ENCODE measurements at places on chromosomes 1 and 21. TPM values are rescaled to one million over a fixed set of nuclear protein-coding genes. Genes with fewer than 3 reads are reported as not detected.

The RRP1 gene
- 6.7 TPM for polyA plus RNA-seq

The NEK2 gene
- polyA plus RNA-seq: 0.10 TPM

The TRIM63 gene
- polyA plus RNA-seq: 277 TPM

The STXBP3 gene
- polyA plus RNA-seq: 28.8 TPM

The TCHH gene
- polyA plus RNA-seq: not detected

The SPRR4 gene
- polyA plus RNA-seq: not detected

The USH2A gene
- polyA plus RNA-seq: 0.99 TPM

The KIAA0040 gene
- 4.8 TPM for polyA plus RNA-seq

GRCh38 chr1:118326960-118327629, 142.1 kb upstream of the SPAG17 start:
- H3K4me3 ChIP-seq: no peak overlapping the region
- no peaks in the 10 kb centered on the region for H3K36me3 ChIP-seq
- no peak for DNase-seq
- H3K27ac ChIP-seq: no peak overlapping the region
- no peaks in the 10 kb centered on the region for H3K27me3 ChIP-seq

GRCh38 chr1:170703591-170703990, 39.7 kb downstream of the PRRX1 start:
- peaks cover 14% of the 10 kb centered on the region for H3K4me1 ChIP-seq
- H3K27me3 ChIP-seq: no peaks in the 10 kb centered on the region
- no peak overlapping the region for H3K27ac ChIP-seq

DNA sequence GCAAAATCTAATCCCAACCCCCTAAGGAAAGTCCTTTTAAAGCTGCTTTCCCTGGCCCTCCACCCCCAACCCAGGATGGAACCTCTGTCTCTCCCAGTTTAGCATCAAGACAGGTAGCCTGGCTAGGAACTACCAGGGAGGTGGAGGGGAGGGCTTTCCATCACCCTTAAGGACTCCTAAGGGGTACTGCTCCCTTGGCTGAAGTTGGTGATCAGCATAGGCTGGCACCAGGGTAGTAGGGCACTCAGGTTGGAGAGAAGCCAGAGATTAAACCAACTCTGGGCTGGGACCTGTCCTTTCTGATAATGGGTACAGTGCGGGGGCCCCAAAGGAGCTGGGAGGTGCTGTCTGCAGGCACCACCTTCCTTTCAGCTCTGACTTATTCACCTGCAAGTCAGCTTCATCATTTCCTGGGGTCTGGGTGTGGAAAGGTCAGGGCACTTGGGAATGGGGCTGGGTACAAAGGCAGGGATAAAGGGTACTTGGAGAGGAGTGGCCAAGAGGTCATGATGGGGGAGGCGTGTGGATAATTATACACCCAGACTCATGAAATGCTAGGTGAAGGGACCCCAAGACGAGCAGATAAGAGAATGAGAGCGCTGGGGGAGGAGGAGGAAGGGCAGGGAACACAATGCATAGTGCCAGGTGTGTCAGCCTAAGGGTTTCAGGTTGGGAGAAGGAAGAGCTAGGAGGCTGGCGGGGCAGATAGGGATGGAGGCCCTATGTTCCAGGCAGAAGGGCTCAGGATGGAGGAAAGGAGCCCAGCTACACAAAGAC, 1.2 kb downstream of the ARHGEF2 start:
- peaks cover 80% of the 10 kb centered on the region for H3K4me1 ChIP-seq
- H3K36me3 ChIP-seq: peaks cover 20% of the 10 kb centered on the region
- peak overlapping the region; percentile 71 for H3K4me3 ChIP-seq
- DNase-seq: peak; percentile 27
- H3K27me3 ChIP-seq: no peaks in the 10 kb centered on the region
- peak overlapping the region; percentile 97 for H3K27ac ChIP-seq

DNA sequence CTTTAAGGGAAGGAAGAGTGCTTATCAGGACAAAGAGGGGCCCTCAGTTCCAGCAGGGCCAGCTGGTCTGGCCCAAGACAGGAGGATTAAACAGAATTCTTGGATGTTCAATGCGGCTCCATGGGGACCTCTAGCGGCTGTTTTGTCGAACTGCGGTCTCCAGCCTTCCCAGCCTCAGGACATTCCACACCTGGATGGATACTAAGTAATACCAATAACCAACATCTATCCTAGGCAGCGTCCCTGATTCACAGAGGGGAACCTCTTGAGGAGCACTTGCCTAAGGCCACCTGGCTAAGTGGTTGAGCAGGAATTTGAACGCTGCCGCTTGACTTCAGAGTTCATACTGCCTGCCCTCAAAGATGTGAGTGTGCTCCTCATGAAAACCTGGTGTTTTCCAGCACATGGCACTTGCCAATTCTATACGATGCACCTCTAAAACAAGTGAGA, 15.5 kb upstream of the CD247 start:
- H3K4me1 ChIP-seq: no peaks in the 10 kb centered on the region
- H3K27ac ChIP-seq: no peak overlapping the region
- peak; percentile 58 for DNase-seq
- H3K27me3 ChIP-seq: no peaks in the 10 kb centered on the region
- H3K4me3 ChIP-seq: no peak overlapping the region

DNA sequence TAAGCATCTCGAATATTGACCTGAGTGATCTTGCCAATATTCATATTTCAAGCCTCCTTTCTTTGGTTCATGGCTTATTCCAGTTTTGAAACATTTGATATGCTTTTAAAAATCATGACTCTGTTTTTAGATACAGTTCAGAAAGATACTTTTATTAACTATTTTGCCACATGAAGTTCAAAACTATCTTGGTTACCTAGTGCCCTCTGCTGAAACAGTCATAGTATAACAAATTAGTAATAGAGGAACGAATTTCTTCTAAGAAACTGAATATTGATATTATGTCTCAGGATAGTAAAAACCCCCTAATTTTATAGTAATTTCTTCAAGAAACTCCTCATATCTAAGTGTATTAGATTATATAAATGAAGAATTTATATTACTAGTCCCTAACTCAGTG, 52.6 kb upstream of the RC3H1 start:
- no peaks in the 10 kb centered on the region for H3K27me3 ChIP-seq
- no peaks in the 10 kb centered on the region for H3K36me3 ChIP-seq
- no peak overlapping the region for H3K27ac ChIP-seq
- no peak for DNase-seq

DNA sequence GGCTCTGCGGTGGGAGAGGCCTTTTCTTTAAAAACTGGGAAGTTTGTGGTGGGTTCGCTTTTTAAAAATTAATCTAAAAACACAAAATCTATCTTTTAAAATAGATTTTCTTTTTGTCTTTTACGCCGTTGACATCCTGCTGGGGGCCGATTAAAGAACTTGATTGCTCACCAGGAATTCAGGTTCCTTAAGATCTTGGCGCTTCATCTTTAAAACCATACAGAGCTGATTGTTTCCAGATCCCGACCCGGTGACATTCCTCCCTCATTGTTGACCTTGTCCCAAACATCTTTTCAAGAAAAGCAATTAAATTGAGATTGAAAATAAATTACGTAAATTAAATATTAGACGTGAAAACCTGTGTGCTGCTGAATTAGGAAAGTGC, 546 bp upstream of the ZNF697 start:
- no peaks in the 10 kb centered on the region for H3K4me1 ChIP-seq
- no peaks in the 10 kb centered on the region for H3K27me3 ChIP-seq
- H3K27ac ChIP-seq: peak overlapping the region; percentile 87
- peak overlapping the region; percentile 99 for H3K4me3 ChIP-seq

DNA sequence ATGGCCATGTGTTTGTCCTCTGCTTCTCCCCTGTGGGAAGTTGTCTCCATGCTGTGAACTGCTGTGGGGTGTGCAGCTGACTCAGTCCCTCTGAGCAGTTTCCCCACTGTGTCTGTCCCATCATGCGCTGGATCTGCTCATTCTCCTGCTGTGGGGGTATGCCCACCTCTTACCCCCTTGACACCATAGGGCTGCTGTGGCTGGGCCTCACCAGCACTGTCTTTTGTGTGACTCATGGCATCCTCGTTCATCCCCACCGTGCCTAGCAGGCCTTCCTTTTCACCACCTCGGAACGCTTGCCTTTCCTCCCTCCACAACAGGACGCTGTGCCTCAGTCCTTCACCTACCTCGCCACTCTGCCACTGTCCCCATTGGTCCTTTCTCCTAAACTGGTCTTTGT, 27.3 kb downstream of the VANGL2 start:
- no peak overlapping the region for H3K27ac ChIP-seq
- H3K27me3 ChIP-seq: no peaks in the 10 kb centered on the region
- H3K36me3 ChIP-seq: peaks cover 16% of the 10 kb centered on the region
- H3K4me3 ChIP-seq: no peak overlapping the region
- H3K4me1 ChIP-seq: peaks cover 9% of the 10 kb centered on the region

- peaks cover 39% of the 10 kb centered on the region for H3K4me1 ChIP-seq
- H3K27ac ChIP-seq: no peak overlapping the region
- H3K27me3 ChIP-seq: no peaks in the 10 kb centered on the region
- DNase-seq: no peak
- no peaks in the 10 kb centered on the region for H3K36me3 ChIP-seq
Observed at GRCh38 chr1:205676002-205676401, 4.3 kb downstream of the SLC45A3 start.

GRCh38 chr1:243598433-243598832, 251.6 kb downstream of the AKT3 start:
- H3K4me3 ChIP-seq: no peak overlapping the region
- no peak overlapping the region for H3K27ac ChIP-seq
- no peaks in the 10 kb centered on the region for H3K4me1 ChIP-seq
- no peaks in the 10 kb centered on the region for H3K27me3 ChIP-seq
- no peaks in the 10 kb centered on the region for H3K36me3 ChIP-seq

- H3K36me3 ChIP-seq: peaks cover 19% of the 10 kb centered on the region
- peak; percentile 67 for DNase-seq
- no peaks in the 10 kb centered on the region for H3K27me3 ChIP-seq
- no peaks in the 10 kb centered on the region for H3K4me1 ChIP-seq
- no peak overlapping the region for H3K27ac ChIP-seq
Observed at GRCh38 chr21:42578761-42579415, 65.2 kb downstream of the SLC37A1 start.

- H3K4me1 ChIP-seq: no peaks in the 10 kb centered on the region
- no peak for DNase-seq
- no peak overlapping the region for H3K27ac ChIP-seq
- H3K27me3 ChIP-seq: no peaks in the 10 kb centered on the region
- no peak overlapping the region for H3K4me3 ChIP-seq
Observed at GRCh38 chr21:34630536-34631143, 15.7 kb upstream of the RCAN1 start.

DNA sequence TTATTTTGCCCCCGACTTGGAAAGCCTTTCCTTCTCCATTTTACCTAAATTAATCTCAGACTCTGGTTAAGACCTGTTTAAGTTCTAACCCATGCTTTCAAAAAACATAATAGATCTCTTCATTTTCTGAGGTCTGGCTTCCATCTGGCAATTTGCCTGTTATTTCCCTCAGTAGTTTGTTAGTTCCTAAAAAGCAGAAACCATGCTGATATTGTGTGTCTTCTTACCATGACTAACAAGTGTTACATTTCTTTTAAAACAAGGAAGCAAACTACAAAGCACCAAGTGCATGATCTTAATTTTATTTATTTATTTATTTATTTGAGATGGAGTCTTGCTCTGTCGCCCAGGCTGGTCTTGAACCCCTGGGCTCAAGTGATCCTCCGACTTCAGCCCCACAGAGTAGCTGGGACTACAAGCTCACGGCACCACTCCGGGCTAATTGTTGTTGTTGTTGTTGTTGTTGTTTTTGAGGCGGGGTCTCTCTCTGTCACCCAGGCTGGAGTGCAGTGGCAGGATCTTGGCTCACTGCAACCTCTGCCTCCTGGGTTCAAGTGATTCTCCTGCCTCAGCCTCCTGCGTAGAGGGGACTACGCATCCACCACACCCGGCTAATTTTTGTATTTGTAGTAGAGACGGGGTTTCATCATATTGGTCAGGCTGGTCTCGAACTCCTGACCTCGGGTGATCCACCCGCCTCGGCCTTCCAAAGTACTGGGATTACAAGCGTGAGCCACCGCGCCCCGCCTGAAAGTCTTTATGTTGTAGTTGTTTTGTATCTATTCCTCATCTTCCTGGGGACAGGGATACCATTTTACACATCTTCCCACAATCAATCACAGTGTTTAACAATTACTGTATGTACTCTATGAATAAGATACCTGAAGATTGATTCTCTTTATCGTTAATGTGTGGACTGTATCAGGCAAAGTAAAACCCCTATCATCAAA, 1.3 kb upstream of the PATJ start:
- no peaks in the 10 kb centered on the region for H3K27me3 ChIP-seq
- H3K4me3 ChIP-seq: no peak overlapping the region
- H3K27ac ChIP-seq: peak overlapping the region; percentile 96
- DNase-seq: no peak
- H3K36me3 ChIP-seq: no peaks in the 10 kb centered on the region

DNA sequence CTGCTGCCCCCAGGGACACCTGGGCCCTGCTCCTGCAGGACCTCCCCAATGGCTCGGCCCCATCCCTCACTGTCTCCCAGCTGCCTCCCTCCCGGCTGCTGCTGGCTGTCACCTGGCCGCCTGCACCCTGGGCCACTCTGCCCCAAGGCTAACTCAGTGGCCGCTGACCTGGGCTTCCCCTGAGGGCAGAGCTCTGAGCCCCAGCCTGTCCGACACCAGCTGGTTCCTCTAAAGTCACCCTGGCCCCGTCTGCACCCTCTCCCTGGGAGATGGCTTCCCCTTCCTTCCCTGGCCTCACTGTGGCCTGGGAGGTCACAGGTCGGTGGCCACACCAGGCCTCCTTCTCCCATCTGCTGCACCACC, 15.0 kb downstream of the ITGB2 start:
- no peaks in the 10 kb centered on the region for H3K27me3 ChIP-seq
- DNase-seq: no peak
- no peak overlapping the region for H3K4me3 ChIP-seq

- H3K27me3 ChIP-seq: peaks cover 3% of the 10 kb centered on the region
- H3K4me3 ChIP-seq: no peak overlapping the region
- H3K27ac ChIP-seq: no peak overlapping the region
- no peaks in the 10 kb centered on the region for H3K4me1 ChIP-seq
Observed at GRCh38 chr1:181296180-181296579, 187.1 kb upstream of the CACNA1E start.

GRCh38 chr1:11157867-11158266, 31.3 kb upstream of the ANGPTL7 start:
- peaks cover 12% of the 10 kb centered on the region for H3K4me1 ChIP-seq
- peaks cover 6% of the 10 kb centered on the region for H3K36me3 ChIP-seq
- peak; percentile 41 for DNase-seq
- H3K27ac ChIP-seq: peak overlapping the region; percentile 40
- H3K4me3 ChIP-seq: no peak overlapping the region
- no peaks in the 10 kb centered on the region for H3K27me3 ChIP-seq

DNA sequence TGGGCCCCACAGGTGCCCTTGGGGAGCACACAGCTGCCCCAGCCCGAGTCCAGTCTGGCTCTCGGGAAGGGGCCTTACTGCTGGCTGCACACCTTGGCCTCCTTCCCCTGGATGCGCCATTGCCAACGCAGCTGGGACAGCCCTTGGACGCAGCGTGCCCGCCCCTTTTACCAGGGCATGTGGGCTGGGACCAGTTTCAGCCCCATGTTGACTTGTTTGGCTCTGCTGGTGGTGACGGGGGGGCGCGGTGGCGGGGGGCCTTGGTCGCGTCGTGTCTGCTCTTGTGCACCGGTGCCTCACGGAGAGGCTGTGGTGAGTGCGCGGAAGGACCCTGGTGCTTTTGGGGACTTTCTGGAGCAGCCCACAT, 19.6 kb downstream of the SKI start:
- no peak for DNase-seq
- peaks cover 95% of the 10 kb centered on the region for H3K4me1 ChIP-seq
- no peaks in the 10 kb centered on the region for H3K27me3 ChIP-seq
- H3K27ac ChIP-seq: no peak overlapping the region
- no peaks in the 10 kb centered on the region for H3K36me3 ChIP-seq
- no peak overlapping the region for H3K4me3 ChIP-seq
